ENCODE measurements at places on chromosomes 4 and X.

- DNase-seq = no peak
Measured at GRCh38 chr4:3710451-3711182, 55.6 kb upstream of the ADRA2C start.

DNA sequence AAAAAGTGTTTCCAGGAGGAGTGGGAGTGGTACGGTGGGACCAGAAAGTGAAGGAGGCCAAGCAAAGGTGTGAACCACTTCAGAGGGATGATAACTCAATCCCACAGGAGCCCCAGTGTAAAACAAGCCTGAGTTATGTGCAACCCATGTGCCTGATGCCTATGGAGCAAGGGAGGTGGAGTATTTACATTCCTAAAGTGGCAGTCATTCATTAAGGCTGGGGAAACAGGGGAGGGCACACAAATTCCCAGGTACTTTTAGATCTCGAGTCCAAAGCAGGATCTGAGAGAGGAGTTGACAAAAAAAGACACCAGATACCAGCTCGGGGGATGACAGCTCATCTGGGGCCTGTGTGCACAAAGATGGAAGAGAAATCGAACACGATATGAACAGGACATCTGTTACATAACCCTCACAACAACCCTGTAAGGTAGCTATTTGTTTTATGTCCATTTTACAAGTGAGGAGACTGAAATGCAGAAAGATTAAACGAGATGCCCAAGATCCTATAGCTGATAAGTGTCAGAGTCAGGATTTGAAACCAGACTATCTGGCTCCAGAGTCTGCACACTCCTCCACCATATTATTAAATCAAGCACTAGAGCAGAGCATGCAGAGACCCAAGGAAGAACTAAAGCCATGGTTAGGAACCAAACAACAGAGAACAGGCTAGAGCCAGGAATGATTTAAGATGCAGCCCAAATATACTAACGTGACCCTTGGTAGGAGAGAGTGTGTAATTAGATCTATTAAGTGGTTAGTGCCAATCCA is 91.9 kb upstream of the MAPK10 start:
- no peak for DNase-seq

DNA sequence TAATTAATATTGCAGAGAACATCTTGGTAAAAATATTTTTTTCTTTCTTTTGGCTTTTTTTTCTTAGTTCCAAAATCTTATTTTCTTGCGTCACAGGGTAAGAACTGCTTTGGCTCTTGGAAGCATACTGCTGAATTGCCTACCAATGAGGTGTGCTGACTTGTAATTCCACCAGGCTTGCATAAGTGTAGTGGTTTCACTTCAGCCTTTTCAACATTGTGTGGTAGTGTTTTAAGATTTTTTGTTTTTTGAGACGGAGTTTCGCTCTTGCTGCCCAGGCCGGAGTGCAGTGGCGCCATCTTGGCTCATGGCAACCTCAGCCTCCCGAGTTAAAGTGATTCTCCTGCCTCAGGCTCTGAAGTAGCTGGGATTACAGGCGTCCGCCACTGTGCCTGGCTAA is 42.4 kb downstream of the N4BP2 start:
- no peak for DNase-seq

GRCh38 chr4:155809835-155810234 is 51.0 kb downstream of the GUCY1B1 start:
- DNase-seq = no peak

- DNase-seq = no peak
Measured at GRCh38 chr4:88995874-88996273, 61.1 kb downstream of the FAM13A start.

DNA sequence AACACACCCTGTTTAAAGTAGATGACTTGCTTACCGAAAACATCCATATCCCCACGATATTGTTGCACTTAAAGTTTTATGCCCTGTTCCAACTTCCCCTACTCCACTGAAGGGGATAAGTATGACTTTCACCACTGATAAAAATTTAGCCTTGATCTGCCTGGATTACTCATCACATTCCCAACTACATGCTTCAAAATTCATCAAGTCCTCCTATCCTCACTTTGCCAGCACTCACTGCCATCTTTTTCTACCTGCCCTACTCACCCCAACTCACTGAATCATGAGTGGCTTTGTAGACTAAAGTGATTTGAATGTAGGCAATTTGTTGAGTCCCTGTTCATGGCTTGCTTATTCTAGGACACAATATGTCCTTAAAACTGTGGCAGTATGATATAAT is 12.2 kb upstream of the GPRIN3 start:
- DNase-seq = no peak

DNA sequence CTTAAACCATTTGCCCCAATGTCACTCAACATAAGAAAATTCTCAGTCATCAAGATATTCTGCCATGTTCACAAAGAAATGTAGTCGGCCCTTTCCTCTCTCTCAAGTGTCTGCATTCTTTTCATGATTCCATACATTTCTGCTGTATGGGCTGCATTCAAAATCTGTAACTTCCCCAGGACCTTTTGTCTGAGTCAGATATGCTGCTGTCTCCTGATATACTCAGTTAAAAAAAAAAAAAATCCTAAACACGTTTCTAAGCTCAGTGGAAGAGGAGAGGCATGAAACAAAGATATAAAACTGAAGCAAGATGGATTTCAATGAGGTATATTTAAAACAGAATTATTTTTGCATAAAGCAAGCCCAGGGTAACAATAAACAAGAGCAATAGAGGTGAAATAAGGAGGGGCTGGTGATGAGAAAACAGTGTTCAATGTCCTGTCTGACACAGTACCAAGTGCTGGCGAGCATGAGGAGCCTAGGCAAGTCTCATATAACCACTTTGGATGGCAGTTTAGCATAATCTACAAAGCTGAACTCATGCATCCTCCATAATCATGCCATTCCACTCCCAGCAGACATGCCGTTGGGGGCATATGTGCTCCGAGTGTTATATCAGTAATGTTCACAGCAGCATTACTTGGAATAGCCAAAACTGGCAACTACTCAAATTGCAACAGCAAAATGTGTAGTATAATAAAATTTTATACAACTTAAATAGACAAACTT is 76.7 kb downstream of the MANBA start:
- DNase-seq = no peak

GRCh38 chrX:38452603-38453002 is 100.2 kb downstream of the OTC start:
- no peak for DNase-seq

GRCh38 chr4:31530555-31530954 is 810.4 kb downstream of the PCDH7 start:
- no peak for DNase-seq

Data from stimulated activated CD4-positive, alpha-beta T cell treated with anti-CD3 and anti-CD28 coated beads, Interleukin-1b, Interleukin-23, amount 100 ng/mL, for 1 hour (primary cell).